ENCODE measurements at places on chromosomes 5 and 9.
A peak's percentile ranks its signal among the peaks of the same experiment; 100 is the strongest.

DNA sequence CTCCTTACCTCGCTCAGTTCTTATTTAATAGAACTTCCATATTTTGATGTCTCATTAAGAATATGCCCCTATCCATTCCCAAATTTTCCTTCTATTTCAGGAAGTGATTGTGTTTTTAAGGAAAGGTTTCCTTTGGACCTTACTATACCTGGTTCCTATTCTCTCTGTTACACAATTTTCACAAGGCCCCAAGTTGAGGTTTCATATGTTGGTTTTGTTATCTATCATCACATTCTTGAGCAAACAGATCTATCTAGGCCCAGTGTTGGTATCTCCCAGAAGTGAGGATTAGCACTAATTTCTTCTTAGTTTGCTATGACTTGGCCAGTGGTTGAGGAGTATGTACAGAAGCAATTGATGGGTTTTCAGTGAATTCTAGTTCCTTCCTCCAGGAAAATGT lies 41.5 kb downstream of the ALG2 start:
- no peak for DNase-seq

- no peak for DNase-seq
Measured at GRCh38 chr9:72193478-72193881, 44.2 kb downstream of the GDA start.

DNA sequence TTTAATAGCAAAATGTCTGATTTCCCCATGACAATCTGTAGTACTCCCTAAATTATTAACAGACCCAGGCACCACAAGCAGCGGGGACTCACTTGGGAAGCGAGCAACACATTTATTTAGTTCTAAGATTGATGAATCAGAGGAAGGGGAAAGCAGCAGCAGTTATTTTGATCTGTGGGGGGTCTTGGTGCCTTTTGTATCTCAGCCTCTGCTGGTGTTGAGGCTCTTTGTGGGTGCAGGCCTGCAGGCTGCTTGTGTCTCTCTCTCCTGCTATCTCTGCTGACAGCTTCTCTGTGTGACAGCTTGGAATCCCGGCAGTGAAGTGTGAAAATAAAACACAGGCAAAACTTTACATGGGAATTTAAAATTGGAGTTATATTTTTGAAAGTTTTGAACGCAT lies 878.2 kb upstream of the DMAC1 start:
- DNase-seq: no peak

- no peak for DNase-seq
Measured at GRCh38 chr9:82284758-82285157, 296.2 kb downstream of the SPATA31D1 start.

DNA sequence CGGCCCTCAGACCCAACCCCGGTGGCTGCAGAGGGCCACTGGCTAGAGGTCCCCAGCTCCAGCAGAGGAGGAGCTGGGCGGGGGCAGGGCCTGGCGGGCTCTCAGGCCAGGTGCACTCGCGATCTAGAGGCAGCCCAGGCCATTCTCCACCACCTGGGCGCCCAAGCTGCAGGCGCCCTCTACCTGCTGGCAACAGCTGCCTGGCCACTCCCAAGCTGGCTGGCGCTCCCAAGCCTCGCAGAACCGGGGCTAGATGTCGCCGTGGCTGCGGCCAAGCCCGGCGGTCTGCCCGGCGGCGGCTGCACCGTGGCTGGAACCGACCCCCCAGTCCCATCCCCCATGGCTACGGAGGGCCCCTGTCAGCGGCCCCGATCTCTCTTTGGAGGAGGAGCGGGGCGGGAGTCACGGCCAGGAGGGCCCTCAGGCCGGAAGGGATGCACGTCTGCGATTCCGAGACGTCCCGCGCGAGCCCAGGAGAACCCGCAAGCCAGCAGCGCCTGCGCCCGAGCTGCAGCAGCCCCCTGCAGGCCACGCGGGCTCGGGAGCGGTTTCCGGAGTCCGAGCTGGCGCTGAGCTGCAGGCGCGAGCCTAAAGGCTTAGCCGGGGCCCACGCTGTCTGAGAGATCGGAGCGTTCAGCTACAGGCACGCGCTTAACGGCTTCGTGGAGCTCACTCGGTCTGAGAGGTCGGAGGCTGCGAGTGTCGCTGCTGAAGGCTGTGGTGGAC lies 44.3 kb upstream of the BICD2 start:
- peak; percentile 23 for DNase-seq

GRCh38 chr5:55625913-55626312 lies 86.2 kb downstream of the SLC38A9 start:
- no peak for DNase-seq

DNA sequence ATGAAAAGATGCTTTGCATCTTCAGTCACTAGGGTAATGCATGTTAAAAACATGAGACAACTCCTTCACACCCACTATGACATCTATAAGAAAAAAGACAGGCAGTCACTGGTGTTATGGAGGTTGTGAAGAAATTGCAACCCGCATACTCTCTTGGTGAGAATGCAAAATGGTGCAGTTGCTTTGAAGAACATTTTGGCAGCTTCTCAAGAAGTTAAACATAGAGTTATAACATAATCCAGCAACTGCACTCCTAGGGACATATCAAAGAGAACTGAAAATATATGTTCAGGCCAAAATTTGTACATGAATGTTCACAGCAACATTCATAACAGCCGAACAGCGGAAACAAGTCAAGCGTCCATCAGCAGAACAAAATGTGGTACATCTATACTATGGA lies 46.3 kb upstream of the TBC1D9B start:
- no peak for DNase-seq

DNA sequence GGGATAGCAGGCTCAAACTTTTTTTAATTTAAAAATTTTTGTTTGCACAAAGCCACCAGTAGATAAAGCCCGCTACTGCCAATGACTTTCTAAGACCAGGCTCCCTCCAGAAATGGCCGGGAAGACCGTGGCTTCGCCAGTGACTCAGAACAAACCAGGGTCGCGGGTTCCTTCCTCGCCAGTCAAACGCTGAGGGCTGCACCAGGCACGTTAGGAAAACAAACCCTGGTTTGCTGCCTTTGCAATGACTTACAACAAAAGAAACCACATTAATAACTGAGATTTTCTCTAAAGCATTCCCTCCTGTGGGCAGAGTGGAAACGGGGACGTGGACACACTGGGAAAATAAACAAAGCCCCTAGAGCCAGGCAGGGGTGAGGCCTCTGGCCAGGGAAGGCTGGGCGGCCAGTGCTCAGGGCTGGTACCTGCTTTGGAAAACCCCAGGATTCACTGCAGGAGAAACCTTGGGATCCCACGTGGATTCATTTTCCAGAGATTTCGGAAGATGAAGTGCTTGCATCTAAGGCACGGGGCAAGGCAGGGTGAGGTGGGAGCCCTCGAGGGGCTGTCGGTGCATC lies 3.8 kb downstream of the PRRX2 start:
- no peak for DNase-seq

All from globus pallidus (tissue), 1 donor.